ENCODE measurements at places on chromosomes 3 and 15.

DNA sequence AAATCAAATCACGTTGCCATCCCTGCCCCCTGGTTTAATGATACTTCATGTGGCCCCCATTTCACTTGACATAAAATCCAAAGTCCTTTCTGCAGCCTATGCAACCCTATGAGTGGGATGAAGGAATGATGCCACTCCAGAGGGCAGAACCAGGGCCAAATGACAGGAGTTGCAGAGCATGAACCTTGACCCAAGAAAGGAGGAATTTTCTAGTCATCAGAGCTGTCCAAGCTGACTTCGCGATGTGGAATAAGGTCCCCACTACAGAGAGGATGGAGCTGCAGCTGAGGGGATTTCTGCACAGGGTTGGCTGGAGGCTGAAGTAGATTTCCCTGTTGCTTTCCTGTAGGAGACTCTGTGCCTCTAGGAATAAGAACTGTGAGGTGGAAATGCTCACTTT lies 15.8 kb upstream of the EPHB3 start:
- no peak for DNase-seq

DNA sequence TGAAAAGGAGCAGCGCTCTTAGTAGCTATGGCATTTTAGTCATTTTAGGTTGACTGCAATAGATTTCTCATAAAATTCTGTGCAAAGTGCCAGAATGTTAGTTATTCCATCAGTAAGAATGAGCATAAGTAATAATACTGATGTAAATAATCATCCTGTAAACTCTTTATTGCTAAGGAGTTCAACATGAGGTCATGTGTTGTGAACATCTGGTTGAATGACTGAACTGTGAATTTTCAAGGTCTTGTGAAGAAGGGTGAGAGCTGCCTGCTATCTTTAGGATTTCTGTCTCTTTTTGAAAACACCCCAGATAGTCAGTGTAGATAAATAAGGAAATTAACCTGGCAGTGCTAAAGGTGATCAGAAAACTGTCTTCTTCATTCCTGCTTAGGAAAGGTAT lies 333.4 kb upstream of the TBC1D5 start:
- DNase-seq, result no peak

- no peak for DNase-seq
These were observed 19.3 kb downstream of the PDIA5 start for GRCh38 chr3:123085932-123086627.

DNA sequence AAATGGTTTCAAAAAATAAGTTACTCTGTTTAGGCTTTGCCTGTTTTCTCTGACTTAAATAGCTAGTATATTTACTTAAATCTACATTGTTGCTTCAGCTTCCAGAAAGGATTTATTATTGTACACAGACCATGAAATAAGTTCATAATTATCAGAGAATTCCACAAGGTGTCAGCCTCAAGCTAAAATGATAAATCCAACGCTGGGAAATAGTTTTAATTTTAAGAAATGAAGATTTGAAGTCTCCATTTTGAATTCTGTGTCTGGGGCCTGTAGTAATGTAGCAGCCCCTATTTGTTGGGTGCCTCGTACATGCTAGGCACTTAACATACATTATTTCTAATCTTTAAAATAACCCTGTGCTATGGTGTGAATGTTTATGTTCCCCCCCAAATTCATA lies 92.6 kb upstream of the KCNMB2 start:
- DNase-seq, result no peak

- no peak for DNase-seq
These were observed 12.0 kb downstream of the FSTL1 start for GRCh38 chr3:120438665-120439370.

Data from GM04504 (cell line).